Activated CD4-positive, alpha-beta T cell treated with anti-CD3 and anti-CD28 coated beads, Interleukin-2, amount 10 ng/mL, durations not matched to agents 24 days and 14 days (primary cell): ENCODE measurements at places on chromosomes 2 and 18.

- no peak for DNase-seq
These were observed 194.7 kb upstream of the GLI2 start for GRCh38 chr2:120540719-120541552.

- DNase-seq = peak; percentile 45
These were observed 63.8 kb downstream of the ZNF236 start for GRCh38 chr18:76886112-76886511.

- no peak for DNase-seq
These were observed 393.5 kb downstream of the ERBB4 start for GRCh38 chr2:212145121-212145520.

GRCh38 chr2:74142340-74142739 lies 5.4 kb downstream of the BOLA3 start:
- no peak for DNase-seq

- no peak for DNase-seq
These were observed 35.3 kb upstream of the GULP1 start for GRCh38 chr2:188256420-188256819.

DNA sequence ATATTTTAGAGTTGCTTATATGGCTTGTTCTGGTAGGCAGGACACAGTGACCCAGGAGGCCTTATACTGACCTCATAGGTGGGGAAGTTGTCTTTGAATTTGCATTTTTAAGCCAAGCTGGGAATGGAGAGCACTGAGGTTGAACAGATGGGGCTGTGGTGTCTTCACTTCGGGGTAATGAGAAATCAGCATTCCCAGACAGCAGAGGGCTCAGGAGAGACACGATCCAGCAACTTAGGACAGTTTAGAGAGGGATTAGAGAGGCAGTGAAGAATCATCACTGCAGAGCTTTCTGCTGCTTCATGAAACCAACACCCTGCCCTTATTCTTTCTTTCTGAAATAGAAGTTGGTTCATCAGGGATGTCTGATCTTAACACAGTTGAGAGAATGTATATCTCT lies 202.4 kb downstream of the TDRD15 start:
- DNase-seq = no peak

GRCh38 chr2:118844261-118845004 lies 3.0 kb downstream of the EN1 start:
- no peak for DNase-seq

DNA sequence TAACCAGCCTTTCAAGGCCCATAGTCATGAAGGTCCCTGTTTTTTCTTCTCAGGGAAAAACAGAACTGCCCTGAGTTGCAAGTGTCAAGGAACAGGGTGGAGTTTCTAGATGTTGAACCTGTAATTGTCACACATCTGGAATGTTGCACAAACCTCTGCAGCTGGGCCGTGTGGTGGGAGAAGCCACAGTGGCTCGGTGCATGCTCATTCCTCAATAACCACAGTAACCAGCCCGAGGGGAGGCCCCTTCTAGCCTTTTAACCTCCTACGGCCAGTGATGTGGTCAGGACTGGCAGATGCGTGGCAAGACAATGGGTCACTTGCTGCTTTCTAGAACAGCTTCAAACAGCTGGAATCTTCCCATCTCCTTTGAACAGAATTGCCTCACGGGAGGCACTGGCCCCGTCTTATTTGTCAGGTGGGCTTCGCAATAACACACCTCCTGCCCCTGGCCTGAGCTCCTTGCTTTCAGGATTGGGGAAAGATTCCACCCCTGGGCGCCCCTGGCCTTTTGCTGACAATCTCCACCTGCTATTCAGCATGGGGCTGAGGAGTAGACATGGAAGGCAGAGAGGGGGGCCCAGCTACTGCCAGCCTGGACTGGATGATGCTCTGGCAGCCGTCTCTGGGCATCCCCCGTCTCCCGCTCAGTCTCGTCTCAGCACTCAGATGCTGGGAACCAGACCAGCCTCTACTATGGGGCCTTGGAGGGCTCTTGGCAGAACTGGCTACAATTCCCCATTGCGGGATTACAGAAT lies 102.9 kb downstream of the KLHL29 start:
- DNase-seq = peak; percentile 65

DNA sequence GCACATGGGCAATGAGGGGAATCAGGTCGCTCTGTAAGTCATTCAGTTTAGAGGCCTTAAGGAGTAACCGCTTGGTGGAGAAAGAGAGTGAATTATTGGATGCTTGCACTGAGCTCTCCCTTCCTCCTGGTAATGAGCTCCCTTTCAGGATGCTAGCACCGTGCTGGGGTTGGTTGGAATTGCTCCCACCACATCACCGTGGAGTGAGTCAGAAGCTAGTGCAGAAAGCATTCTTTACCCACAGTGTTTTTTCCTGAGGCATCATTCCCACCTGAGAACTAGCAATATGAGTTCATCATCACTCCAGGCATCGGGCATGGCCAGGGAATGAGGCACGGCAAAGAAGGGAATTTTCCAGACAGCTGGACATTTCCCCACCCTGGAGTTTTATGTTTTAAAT lies 57.6 kb downstream of the ITGB6 start:
- DNase-seq = no peak

DNA sequence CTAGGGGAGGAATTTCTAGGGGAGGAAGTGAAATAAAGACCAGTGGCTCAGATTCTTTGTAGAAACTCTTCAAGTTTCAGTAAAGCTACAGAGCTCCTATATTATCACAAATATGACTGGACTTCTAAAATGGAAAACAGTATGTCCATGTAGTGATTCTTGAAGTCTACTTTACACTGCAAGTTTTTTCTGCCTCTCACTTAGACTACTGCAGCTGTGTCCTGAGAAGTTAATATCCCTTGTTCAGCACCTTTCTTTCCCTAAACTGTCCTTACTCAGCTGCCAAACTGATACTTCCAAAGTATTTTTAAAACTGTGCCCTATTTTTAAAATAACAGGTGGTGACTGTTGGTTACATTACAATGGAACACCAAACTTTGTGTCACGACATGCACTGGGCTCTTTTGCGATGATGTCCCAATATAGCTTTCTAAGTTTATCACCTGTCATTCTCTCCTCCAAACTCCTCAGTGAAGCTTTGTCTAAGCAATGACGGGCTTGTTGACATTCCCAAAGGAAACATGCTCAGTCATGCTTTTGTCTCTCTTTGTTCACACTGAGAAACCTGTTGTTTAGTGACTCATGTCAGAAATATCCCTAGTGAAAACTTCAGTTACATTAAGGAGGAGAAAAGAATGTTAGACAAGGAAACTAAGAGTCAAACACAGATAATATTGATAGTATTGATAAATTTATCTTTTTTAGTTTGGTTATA lies 341.1 kb downstream of the ARL6IP6 start:
- no peak for DNase-seq

- DNase-seq = no peak
These were observed 26.3 kb downstream of the EFR3B start for GRCh38 chr2:25068217-25068616.

- DNase-seq = no peak
These were observed 313.0 kb upstream of the NRXN1 start for GRCh38 chr2:51344886-51345285.

DNA sequence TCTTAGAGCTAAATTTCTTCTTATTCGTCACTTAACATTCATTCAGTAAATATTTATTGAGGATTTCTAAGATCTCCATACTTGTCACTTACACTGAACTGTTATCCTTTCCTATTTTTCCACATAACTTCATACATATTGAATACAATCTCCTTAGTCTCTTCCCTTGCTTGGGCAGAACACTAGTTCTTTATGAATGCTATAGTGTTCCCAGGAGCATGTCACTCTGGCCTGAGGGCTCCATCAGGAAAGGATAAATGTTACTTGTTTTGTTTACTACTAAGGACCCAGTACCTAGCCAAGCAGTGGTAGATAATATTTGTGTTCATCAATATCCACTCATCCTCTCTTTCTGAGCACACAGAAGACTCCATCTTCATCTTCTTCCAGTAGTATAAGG lies 544.7 kb downstream of the ZEB2 start:
- DNase-seq = no peak

DNA sequence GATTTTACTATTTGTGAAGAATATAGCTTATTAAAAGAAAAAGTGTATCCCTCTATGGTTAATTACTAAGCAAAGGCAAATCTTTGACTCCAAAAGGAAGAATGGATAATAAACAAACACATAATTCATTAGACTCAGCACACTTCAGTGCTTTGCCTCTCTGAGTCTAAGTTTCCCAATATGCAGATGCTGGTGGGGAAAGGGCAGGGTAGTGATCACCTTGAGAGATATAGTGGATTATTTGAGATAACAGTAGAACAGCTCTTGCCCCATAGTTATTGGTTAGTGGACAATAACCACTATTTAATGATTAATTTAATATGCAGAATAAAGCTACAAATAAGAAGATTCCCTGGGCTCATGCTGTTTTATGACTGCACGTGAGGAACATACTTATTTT lies 98.2 kb upstream of the SLC8A1 start:
- no peak for DNase-seq

GRCh38 chr2:42854207-42854818 lies 61.9 kb upstream of the HAAO start:
- no peak for DNase-seq

GRCh38 chr18:21218862-21219261 lies 23.2 kb upstream of the GREB1L start:
- DNase-seq = no peak

DNA sequence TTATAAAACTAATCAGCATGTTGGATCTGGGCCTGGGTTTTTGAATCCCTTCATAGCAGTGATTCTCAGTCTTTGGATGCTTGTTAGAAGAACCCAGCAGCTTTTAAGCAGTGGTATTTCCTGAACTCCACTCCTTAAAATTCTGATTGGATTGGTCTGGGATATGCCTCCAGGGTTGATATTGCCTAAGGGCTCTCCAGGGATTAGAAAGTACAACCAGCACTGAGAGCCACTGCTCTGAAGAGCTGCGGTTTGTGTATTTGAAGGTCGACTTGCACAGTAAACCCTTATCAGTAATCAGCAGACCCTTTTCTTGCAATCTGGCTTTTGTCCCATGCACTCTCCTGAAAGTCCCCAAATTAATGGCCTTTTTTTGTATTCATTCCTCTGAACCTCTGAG lies 17.0 kb upstream of the RBMS1 start:
- peak; percentile 53 for DNase-seq

- DNase-seq = no peak
These were observed 13.9 kb downstream of the RDH14 start for GRCh38 chr2:18546567-18546966.

GRCh38 chr18:3179430-3180089 lies 40.2 kb downstream of the MYOM1 start:
- peak; percentile 54 for DNase-seq

DNA sequence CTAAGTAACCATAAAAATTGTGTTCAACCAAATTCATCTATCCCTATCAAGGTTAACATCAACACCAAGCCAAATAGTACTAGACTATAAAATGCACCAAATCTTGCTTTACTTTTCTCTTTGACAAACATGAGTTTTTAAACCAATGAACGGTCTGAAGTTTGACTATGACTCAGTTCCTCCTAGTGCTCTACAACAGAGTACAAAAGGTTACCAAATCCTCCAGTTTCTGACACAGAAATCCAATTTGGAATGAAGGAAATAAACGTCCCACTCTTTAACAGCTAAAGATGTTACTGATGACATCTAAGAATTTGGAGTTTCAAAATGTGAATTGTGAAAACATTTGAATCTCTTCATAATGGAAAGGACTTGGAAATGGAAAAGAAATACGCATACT lies 11.8 kb upstream of the ACVR1 start:
- no peak for DNase-seq

GRCh38 chr2:28534817-28535216 lies 39.0 kb downstream of the PLB1 start:
- no peak for DNase-seq

DNA sequence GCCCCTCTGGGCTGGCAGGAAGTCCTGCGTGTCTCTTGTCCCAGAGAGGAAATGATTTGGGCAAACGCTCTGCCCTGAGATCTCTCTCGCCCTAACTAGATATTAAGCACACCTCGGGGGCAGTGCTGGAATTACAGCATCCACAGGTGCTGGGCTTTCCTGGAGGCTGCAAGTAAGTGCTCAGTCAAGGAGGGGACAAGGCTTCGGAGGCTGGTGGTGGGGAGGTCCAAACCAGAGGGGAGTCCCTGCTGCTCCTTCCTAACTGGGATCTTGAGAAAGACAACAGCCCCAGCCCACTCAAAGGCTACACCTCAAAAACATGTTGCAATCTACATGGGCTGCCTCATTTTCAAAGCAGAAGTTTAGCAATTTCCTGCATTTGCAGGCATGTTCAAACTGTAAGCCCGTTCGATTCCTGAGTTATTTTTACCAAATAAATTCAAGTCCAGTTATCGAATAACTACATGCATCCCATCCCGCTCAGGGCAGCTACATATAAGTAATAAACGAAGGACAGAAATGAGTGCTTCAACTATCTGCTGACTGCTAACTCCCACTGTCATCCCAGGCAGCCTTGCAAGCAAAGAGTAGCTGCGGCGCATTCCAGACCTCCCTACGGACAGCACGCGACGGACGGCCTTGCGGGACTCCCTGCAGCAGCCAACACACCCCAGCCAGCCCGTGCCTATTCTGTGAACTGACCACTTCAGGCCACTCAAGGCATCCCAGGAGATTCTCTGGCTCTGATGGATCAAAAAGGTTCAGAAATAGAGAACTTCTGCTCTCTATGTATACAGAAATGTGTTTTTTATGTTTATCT lies 27.5 kb downstream of the ZNF516 start:
- no peak for DNase-seq

DNA sequence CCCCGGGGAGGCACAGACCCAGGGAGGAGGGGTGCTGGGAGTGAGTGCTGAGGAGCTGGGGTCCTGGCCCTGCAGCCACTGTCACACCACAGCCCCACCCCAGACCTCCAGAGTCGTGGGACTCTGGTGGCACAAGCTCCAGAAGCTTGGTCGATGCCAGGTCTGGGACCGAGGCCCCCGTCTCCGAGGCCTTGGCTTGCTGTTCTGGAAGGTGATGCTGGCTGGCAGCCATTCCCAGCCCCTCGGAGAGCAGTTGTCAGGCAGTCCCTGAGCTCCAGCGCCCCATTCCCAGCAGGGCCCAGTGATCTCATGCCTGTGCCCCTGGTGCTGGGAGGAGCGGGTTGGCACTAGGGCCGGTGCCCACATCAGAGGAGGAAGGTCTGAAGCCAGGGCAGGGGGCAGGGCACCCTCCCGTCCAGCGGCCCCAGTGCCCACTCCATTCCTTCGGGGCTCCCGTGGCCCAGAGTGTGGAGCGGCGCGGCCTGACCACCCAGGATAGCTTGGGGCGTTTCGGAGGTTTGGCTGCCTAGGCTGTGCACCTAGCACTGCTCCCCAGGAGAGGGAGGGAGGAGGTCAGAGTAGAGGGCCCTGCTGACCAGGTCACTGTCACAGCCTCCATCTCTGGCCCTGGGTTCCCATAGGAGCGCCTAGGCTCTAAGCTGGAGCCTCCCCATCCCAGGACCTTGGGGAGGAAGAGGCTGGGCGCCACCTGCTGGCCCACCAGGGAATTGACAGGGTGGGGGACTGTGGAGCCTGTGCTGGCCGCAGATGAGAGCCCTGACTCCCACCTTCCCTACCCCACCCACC lies 16.8 kb upstream of the ALPI start:
- peak; percentile 83 for DNase-seq

GRCh38 chr2:239910851-239911640 lies 114.1 kb downstream of the NDUFA10 start:
- peak; percentile 78 for DNase-seq
